ENCODE measurements at places on chromosomes 11 and 22. TPM values are rescaled to one million over a fixed set of nuclear protein-coding genes. Genes with fewer than 3 reads are reported as not detected.
A peak's percentile ranks its signal among the peaks of the same experiment; 100 is the strongest.

DNA sequence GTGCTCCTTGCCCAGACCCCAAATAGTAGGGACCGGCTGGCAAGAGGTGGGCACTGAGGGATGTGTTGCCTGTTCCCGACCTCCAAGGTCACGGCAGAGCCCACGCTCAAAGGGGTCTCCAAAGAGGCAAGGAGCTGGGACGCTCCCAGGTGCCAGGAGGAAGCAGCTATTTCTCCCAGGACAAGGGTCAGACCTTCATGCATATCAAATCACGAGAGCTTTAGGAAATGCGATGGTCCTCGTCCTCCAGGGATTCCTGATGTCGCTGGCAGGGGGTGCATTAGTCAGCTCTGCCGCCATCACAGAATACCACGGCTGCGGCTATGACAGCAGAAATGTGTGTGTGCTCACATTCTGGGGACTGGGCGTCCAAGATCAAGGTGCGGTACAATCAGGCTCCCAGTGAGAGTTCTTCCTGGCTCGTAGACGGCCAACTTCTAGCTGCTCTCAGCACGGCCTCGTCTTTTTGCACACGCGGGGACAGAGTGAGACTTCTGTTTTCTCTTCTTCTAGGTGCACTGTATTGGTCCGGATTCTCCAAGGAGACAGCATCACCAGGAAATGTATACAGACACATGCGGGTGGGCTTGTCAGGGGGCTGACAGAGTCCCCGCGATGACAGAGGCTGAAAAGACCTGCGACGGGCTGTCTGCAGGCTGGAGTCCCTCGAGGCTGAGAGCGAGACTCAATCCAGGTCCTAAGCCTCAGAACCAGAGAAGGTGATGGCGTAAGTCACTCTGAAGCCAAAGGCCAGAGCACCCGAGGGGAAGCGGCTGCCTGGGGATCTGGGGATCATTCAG lies 81.6 kb downstream of the SHANK2 start:
- peak; percentile 51 for DNase-seq

Gene C11orf71
- total RNA-seq = 5.8 TPM

Gene PRR5L
- total RNA-seq = 5.8 TPM

GRCh38 chr11:128497776-128498095 lies 89.6 kb downstream of the ETS1 start:
- no peak for DNase-seq

DNA sequence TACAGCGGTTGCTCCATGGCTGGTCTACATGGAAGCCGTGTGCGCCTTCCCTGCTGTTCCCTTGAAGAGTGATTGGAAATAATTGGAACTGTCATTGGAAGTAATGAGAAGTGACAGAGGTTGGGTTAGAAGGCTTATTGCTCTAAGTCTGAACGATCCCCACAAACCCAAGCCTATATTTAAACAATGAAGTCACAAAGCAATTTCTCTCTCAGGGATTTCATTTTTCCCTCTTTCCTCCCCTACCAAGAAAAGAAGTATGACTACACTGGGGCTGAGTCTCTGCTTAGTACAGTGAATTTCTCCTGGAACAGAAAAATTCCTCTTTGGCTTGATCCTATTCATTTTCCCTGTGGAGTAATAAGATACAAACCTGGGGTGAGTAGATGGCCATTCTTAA lies 7.8 kb downstream of the CLMP start:
- no peak for DNase-seq

DNA sequence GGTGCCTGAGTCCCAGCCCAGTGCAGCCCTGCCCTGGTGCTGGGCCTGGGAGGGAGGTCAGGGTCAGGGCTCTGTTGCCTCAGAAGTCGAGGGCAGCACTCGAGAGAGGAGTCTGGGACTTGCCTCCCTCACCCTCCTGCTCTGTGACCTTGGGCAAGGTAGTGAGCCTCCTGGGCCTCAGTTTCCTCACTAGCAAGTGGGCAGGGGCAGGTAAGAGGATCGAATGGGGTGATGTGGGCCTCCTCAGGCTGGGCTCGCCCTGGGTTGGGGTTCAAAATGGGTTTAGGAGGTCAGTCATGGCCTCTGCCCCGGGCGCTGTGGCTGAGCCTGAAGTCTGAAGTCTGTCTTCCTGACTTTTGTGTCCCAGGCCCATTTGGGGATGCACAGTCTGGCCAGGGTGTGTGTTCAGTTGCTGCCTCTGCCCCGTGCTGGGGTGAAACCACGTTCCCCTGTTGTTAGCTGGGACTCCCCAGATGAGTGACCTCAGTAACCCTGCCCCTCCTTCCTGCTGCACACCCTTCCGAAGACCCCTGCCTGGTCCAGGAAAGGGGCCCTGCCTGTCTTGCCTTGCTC lies 40.9 kb upstream of the CELSR1 start:
- DNase-seq = no peak

- DNase-seq = no peak
Measured at GRCh38 chr11:1297576-1298473, 11.6 kb downstream of the TOLLIP start.

Gene KCNJ1
- total RNA-seq = 0.07 TPM

- DNase-seq = peak; percentile 90
Measured at GRCh38 chr22:30890686-30891442, 77.7 kb downstream of the MORC2 start.

Gene OR8D1
- total RNA-seq = not detected

Data from H7 (cell line).